ENCODE measurements at places on chromosomes 1 and 21. TPM values are rescaled to one million over a fixed set of nuclear protein-coding genes. Genes with fewer than 3 reads are reported as not detected.

The SYT6 gene
- polyA plus RNA-seq: 12.9 TPM

The SH2D2A gene
- 0.36 TPM for polyA plus RNA-seq

The CFAP57 gene
- 4.7 TPM for polyA plus RNA-seq

The TMEM50B gene
- 87.5 TPM for polyA plus RNA-seq

The ACTA1 gene
- 0.92 TPM for polyA plus RNA-seq

The ZNF692 gene
- polyA plus RNA-seq: 58.8 TPM

The MYOG gene
- not detected for polyA plus RNA-seq

The RIT1 gene
- polyA plus RNA-seq: 55.9 TPM

The COL16A1 gene
- polyA plus RNA-seq: 169 TPM

The CD1E gene
- polyA plus RNA-seq: 0.24 TPM

The PGBD5 gene
- 4.9 TPM for polyA plus RNA-seq

The CNR2 gene
- 0.11 TPM for polyA plus RNA-seq

The OR1C1 gene
- polyA plus RNA-seq: not detected

The CA6 gene
- polyA plus RNA-seq: 0.20 TPM

The MTOR gene
- 39.2 TPM for polyA plus RNA-seq

The RGS7 gene
- 0.43 TPM for polyA plus RNA-seq

The SHISAL2A gene
- polyA plus RNA-seq: 0.48 TPM

The CD48 gene
- 6.5 TPM for polyA plus RNA-seq

The TCHH gene
- 0.11 TPM for polyA plus RNA-seq

The TNFRSF18 gene
- polyA plus RNA-seq: 0.50 TPM

The TTLL10 gene
- 3.0 TPM for polyA plus RNA-seq

The RNF186 gene
- not detected for polyA plus RNA-seq

The IL12RB2 gene
- polyA plus RNA-seq: 0.63 TPM

The SPRR2F gene
- polyA plus RNA-seq: not detected

The RHCE gene
- polyA plus RNA-seq: 1.4 TPM

The RAB25 gene
- polyA plus RNA-seq: 67.0 TPM

The CGN gene
- polyA plus RNA-seq: 34.4 TPM

Data from left lung (tissue), 14 donors.